Esophagus muscularis mucosa (tissue), 4 donors: ENCODE measurements at places on chromosomes 6 and 20.

GRCh38 chr20:16759181-16759563, 11.0 kb downstream of the OTOR start:
- H3K27ac ChIP-seq = no peak overlapping the region
- H3K36me3 ChIP-seq = no peaks in the 10 kb centered on the region
- DNase-seq = no peak
- peaks cover 3% of the 10 kb centered on the region for H3K27me3 ChIP-seq
- peaks cover 5% of the 10 kb centered on the region for H3K4me1 ChIP-seq
- no peak overlapping the region for H3K4me3 ChIP-seq

GRCh38 chr6:105389543-105389942, 13.3 kb downstream of the PREP start:
- H3K27ac ChIP-seq = no peak overlapping the region
- peaks cover 9% of the 10 kb centered on the region for H3K36me3 ChIP-seq
- no peaks in the 10 kb centered on the region for H3K27me3 ChIP-seq
- DNase-seq = no peak
- H3K4me1 ChIP-seq = no peaks in the 10 kb centered on the region
- no peak overlapping the region for H3K4me3 ChIP-seq

DNA sequence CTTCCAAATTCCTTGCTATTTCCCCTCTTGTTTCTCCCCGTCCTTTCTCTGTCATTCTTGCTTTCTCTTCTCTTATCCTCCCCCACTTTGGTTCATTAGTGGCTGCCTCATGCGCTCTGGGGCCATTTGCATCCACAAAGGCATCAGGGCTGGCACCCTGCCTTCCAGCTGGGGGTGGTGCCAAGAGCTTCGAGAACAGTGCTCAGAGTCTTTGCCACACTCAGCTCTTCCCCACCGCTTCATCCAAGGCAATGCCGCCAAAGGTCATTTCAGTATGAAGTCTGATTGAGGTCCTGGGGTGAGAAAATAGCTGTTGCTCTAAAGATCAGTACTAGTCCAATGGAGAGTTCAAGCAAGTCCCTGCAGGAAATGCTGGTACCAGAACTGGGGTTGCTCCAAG, 22.7 kb downstream of the OLIG3 start:
- no peaks in the 10 kb centered on the region for H3K27me3 ChIP-seq
- no peak for DNase-seq
- H3K4me1 ChIP-seq = no peaks in the 10 kb centered on the region
- H3K27ac ChIP-seq = no peak overlapping the region

- H3K27me3 ChIP-seq = no peaks in the 10 kb centered on the region
- no peaks in the 10 kb centered on the region for H3K36me3 ChIP-seq
- no peak for DNase-seq
- no peak overlapping the region for H3K4me3 ChIP-seq
- H3K27ac ChIP-seq = peak overlapping the region; percentile 54
- H3K4me1 ChIP-seq = peaks cover 47% of the 10 kb centered on the region
Observed at GRCh38 chr20:63846888-63847236, 14.4 kb upstream of the ABHD16B start.

DNA sequence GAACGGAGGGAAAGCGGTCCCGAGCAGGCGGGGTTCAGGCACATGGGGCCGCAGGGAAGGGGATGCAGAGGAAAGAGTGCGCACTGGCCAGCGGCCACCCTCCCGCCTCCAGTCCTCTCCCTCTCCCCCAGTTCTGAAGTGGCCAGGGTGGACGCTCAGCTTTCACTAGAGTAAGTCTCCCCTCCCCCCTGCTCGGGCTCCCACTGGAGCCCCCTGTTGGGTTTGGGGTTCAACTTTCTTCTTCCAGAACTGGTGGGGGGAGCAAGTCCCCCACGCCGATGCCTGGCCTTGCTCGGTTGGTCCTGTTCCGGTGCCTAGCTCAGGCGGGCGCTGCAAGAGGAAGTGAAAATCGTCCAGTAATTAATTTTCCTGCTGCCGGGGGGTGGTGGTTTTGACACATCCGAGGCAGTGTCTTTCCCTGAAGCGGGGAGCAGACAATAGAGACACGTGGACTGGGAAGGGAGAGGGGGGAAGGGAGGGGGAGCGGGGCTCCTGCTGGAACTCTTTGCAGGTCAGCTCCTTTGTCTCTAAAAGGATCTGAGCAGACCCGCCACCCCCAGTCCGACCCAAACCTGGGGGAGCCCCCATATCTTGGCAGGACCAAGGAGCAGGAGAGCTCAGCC, 824 bp upstream of the SCRT2 start:
- no peak for DNase-seq
- H3K27ac ChIP-seq = no peak overlapping the region
- H3K27me3 ChIP-seq = no peaks in the 10 kb centered on the region
- H3K4me3 ChIP-seq = no peak overlapping the region

DNA sequence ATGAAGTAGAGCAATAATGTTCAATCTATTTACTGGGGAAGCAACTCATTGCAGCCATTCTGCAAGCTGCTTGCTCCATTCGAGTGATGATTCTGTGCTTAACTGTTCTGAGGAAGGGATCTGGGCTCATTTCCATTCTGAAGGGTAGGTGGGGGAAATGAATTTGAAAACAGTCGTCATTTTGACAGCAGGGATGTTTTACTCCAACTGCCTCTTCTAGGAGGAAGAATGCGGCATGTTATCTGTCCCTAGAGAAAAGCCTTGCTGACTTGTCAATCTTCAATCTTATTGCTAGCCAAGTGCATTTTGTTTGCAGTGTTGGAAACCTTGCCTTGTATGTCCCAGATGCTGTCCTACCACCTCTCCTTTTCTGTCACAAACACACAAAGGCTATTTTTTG, 105.9 kb downstream of the PRDM13 start:
- no peak overlapping the region for H3K27ac ChIP-seq
- H3K27me3 ChIP-seq = no peaks in the 10 kb centered on the region
- no peaks in the 10 kb centered on the region for H3K4me1 ChIP-seq

GRCh38 chr6:13305288-13305687, 23.0 kb downstream of the TBC1D7 start:
- H3K4me1 ChIP-seq = peaks cover 33% of the 10 kb centered on the region
- H3K4me3 ChIP-seq = no peak overlapping the region
- peak; percentile 62 for DNase-seq
- H3K27me3 ChIP-seq = no peaks in the 10 kb centered on the region
- peaks cover 39% of the 10 kb centered on the region for H3K36me3 ChIP-seq

DNA sequence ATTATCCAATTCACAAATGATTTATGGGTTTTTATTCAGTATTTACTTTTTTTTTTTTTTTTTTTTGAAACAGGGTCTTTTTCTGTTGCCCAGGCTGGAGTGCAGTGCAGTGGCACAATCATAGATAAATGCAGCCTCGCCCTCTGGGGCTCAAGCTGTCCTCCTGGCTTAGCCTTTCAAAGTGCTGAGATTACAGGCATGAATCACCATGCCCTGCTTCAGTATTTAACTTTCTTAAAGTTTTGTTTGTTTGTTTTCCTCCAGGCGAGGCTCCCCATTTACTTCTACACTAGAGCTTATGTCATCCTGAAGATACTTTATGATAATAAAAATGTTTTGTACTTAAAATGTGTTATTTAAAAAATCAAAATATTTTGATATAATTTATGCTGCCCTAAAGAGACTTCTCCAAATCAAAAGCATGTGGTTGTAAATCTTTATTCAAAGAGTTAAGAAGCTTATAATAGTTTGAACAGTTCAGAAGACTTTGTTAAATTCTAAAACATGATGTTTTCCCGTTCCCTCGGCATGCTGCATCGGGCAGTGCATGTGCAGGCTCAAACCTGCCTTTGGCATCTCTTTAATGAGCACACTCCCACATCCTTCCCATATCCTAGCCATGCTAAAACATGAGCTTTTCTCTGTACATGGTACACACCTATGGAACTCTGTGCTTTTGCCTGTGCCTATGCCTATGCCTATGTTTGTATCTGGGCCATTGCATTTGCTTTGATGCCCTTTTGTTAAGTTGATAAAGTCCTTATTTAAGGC, 11.0 kb downstream of the SMPDL3A start:
- no peak overlapping the region for H3K27ac ChIP-seq
- no peaks in the 10 kb centered on the region for H3K4me1 ChIP-seq
- DNase-seq = no peak
- H3K4me3 ChIP-seq = no peak overlapping the region
- no peaks in the 10 kb centered on the region for H3K36me3 ChIP-seq

GRCh38 chr20:4508773-4509172, 212.9 kb upstream of the PRND start:
- no peaks in the 10 kb centered on the region for H3K4me1 ChIP-seq
- no peak overlapping the region for H3K27ac ChIP-seq
- H3K4me3 ChIP-seq = no peak overlapping the region
- no peak for DNase-seq
- H3K36me3 ChIP-seq = no peaks in the 10 kb centered on the region

DNA sequence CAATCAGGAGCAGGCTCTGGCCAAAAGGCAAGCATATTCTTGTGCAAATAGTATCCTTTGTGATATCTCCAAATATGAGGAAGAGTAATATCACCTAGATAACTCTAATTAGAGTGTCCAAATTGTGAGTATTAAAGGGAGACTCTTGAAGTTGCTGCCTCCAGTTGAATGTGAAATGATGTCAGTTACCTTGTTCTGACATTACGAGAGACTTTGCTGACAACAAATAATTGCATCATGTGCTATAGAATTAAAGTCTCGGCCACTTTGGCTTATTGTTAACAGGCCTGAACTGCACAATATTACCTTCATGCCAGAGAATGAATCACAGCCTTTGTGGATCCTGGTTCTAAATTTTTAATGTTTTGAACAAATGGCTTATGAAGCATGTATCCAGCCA, 106.5 kb downstream of the AIG1 start:
- no peak for DNase-seq
- peaks cover 4% of the 10 kb centered on the region for H3K36me3 ChIP-seq
- H3K4me1 ChIP-seq = no peaks in the 10 kb centered on the region
- no peak overlapping the region for H3K27ac ChIP-seq
- H3K27me3 ChIP-seq = no peaks in the 10 kb centered on the region

- peaks cover 66% of the 10 kb centered on the region for H3K4me1 ChIP-seq
- no peaks in the 10 kb centered on the region for H3K36me3 ChIP-seq
- no peaks in the 10 kb centered on the region for H3K27me3 ChIP-seq
- H3K4me3 ChIP-seq = no peak overlapping the region
Observed at GRCh38 chr20:5153612-5154542, 27.1 kb downstream of the CDS2 start.

GRCh38 chr20:56828402-56828801, 199.3 kb downstream of the TFAP2C start:
- H3K27me3 ChIP-seq = no peaks in the 10 kb centered on the region
- no peak overlapping the region for H3K4me3 ChIP-seq
- no peak overlapping the region for H3K27ac ChIP-seq
- no peak for DNase-seq
- peaks cover 14% of the 10 kb centered on the region for H3K4me1 ChIP-seq

DNA sequence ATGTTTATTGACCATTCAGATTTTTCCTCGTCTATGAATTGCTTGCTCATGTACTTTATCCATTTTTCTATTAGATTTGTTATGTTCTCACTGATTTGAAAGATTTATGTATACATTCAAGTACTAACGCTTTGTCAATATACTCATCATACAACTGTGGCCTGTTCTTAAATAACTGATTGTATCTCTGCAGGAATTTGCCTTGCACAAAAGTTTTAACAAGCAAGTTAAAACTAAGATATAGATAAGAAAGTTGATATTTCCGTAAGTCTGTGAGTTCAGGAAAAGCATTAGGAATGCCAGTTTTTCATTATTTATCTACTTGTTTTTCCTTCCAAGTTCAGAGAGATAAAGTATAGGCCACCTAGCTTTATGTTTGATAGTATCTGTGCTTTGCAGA, 95.2 kb downstream of the PDE7B start:
- H3K27me3 ChIP-seq = no peaks in the 10 kb centered on the region
- no peaks in the 10 kb centered on the region for H3K36me3 ChIP-seq
- no peak overlapping the region for H3K27ac ChIP-seq
- no peak for DNase-seq
- no peak overlapping the region for H3K4me3 ChIP-seq
- H3K4me1 ChIP-seq = no peaks in the 10 kb centered on the region

DNA sequence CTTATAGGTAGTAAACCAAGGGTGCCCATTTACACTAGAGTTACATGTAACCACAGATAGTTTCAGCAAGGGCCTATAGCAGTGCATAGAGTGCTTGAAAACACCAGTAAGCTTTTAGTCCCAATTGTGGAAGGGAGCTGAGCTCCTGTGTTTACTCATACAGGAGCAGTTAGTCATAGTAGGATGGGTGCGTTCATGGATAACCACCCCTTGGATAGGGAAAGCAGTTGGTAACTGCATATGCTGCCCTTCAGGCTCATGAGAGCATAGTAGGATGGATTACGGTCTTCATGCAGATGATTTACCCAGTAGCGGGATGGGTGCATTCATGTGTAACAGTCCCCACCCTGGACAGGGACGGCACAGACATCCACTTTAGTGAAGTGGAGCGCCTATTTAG, 45.1 kb downstream of the OR2B6 start:
- no peaks in the 10 kb centered on the region for H3K4me1 ChIP-seq
- no peaks in the 10 kb centered on the region for H3K27me3 ChIP-seq
- DNase-seq = no peak
- H3K4me3 ChIP-seq = no peak overlapping the region
- no peaks in the 10 kb centered on the region for H3K36me3 ChIP-seq
- H3K27ac ChIP-seq = no peak overlapping the region

DNA sequence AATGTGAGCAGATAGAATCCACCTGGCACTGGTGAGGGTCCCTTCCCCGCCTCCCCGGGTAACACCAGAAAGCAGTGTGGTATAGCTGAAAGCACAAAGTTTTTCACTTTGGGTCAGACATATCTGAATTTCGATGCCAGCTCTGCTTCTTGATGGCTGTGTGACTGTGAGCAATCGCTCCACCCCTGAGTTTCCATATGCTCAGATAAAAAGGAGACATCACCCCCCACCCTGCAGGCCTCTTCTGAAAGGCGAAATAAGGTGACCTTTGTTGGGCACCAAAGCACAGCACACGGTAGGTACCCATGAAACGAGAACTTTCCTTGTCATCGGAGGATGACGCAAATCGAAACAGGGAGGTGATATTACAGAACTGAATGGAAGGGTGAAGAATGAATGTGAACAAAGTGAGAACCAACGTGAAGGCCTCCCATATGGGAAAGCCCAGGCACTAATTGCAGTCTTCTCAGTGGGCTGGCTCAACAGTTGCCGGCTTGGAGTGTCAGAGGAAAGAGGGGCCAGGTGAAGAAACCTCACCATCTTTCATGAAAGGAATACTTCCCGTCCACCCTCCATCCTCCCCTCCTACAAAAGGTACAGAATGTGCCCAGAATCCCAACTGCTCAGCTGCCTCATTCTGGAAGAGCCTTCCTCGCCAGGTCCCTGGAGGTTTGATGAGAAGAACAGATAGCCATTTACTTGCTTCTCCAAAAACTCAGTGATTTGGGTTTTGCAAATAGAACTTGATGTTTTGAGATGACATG, 61.8 kb downstream of the NFATC2 start:
- no peaks in the 10 kb centered on the region for H3K4me1 ChIP-seq
- no peaks in the 10 kb centered on the region for H3K27me3 ChIP-seq

- H3K27me3 ChIP-seq = no peaks in the 10 kb centered on the region
- DNase-seq = no peak
- H3K27ac ChIP-seq = no peak overlapping the region
- H3K36me3 ChIP-seq = no peaks in the 10 kb centered on the region
- no peaks in the 10 kb centered on the region for H3K4me1 ChIP-seq
Observed at GRCh38 chr6:71900642-71901041, 14.3 kb downstream of the RIMS1 start.
